ENCODE measurements at places on chromosomes 6 and 20. TPM values are rescaled to one million over a fixed set of nuclear protein-coding genes. Genes with fewer than 3 reads are reported as not detected.

Gene ALDH8A1
- 1.1 TPM for total RNA-seq

Gene TCP1
- total RNA-seq = 431 TPM

Gene SAPCD1
- total RNA-seq = 16.4 TPM

- DNase-seq = no peak
These were observed 19.8 kb downstream of the FKBP5 start for GRCh38 chr6:35668744-35669450.

GRCh38 chr20:24506696-24507095 lies 37.3 kb downstream of the SYNDIG1 start:
- no peak for DNase-seq

GRCh38 chr6:78851156-78851555 lies 16.2 kb upstream of the IRAK1BP1 start:
- no peak for DNase-seq

GRCh38 chr6:151675746-151676459 lies 131.6 kb upstream of the ESR1 start:
- peak; percentile 27 for DNase-seq

Data from activated T-helper 2 cell treated with anti-CD3 and anti-CD28 coated beads, Interferon-gamma antibody, Interleukin-2, Interleukin-4, amounts not matched to agents 10 μg/mL and 5 μg/mL and 100 μg/mL, durations not matched to agents 14 hours and 24 hours and 36 hours (primary cell).